ENCODE measurements at places on chromosomes 5 and 9. TPM values are rescaled to one million over a fixed set of nuclear protein-coding genes. Genes with fewer than 3 reads are reported as not detected.
A peak's percentile ranks its signal among the peaks of the same experiment; 100 is the strongest.

DNA sequence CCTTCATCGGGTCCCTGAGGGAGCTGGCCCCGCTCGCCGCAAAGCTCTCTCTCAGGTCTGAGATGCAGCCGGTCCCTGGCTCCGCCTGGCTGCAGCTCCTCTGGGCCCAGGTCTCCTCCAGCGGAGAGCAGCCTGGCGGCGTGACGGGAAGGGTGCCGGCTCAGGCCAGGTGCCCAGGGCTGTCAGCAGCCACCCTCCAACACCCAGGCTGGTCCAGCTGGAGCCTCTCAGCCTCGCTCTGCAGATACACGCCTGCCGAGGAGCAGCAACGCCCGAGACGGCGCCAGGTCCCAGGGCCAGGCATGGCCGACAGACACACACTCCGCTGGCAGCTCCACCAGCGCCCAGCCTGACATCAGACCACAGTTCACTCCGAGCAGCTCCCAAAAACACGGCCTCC is 25.6 kb downstream of the FAM163B start:
- H3K4me3 ChIP-seq = no peak overlapping the region
- H3K36me3 ChIP-seq = no peaks in the 10 kb centered on the region
- no peaks in the 10 kb centered on the region for H3K27me3 ChIP-seq
- H3K4me1 ChIP-seq = no peaks in the 10 kb centered on the region
- DNase-seq = no peak
- no peak overlapping the region for H3K27ac ChIP-seq

DNA sequence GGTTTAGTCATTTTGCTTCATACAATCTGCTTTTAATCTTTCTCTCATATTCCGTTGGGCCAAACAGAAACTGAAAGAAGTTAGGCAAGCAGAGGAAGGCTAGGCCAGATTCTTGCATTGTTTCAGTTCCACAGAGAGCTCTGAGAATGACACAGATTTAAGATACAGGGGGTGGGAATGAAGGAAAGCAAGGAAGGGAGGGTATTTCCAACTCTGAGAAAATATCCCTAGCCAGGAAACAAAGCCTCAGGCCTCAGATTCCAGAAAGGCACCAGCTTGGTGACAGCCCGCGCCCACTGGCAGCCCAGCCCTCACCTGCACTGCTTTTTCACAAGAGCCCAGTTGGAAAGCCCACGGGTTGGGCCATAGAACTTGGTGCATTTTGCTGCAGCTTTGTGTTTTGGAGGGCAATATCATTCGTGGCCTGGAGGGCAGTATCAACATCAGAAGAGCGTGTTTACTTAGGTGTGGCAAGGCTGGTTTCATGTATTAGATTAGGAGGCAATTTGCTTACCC is 63.5 kb downstream of the ENC1 start:
- H3K4me3 ChIP-seq = no peak overlapping the region
- H3K27me3 ChIP-seq = no peaks in the 10 kb centered on the region
- peak overlapping the region; percentile 59 for H3K27ac ChIP-seq
- no peaks in the 10 kb centered on the region for H3K36me3 ChIP-seq

DNA sequence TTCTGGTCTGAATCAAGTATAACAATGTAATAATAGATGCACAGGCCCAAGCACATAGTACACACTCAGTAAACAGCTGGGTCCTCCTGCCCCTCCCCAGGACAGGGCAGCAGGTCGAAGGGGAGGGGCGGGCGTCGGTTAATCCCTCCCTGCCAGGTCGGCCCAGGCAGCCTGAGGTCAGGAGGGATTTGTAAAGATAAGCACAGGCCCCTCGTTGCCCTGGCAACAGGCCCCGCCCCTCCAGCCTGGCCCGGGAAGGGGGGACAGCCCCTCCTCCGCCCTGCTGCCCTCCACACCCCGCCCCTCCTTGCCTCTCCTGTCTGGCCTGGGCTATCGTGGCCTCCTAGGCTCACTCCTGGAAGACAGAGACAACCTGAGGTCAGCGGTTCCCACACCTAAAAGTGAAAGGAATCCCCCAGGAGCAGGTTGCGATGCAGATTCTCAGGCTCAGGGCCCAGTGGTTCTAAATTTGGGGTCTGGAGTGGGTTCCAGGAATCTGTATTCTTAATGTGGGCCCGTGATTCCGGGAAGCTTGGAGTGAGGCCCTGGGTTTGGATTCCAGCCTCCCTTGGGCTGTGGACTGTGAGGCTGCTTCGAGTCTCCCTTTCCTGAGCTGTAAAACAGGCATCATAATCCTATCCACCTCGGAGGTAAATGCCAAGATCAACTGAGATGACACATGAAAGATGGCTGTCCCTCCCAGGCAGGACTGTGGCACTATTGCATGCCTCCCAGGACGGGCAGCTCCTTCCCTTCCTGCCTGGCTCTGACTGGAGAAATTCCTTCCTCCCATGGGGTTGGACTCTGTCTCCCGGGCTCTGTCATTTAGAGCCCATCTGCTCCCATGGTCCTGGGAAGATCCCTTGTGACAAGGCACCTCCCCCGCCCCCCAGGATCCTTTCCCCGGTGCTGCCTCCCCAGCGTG is 4.4 kb downstream of the CRB2 start:
- H3K4me3 ChIP-seq = no peak overlapping the region
- peak; percentile 57 for DNase-seq
- peaks cover 12% of the 10 kb centered on the region for H3K4me1 ChIP-seq
- no peaks in the 10 kb centered on the region for H3K36me3 ChIP-seq
- no peaks in the 10 kb centered on the region for H3K27me3 ChIP-seq

- H3K4me3 ChIP-seq = no peak overlapping the region
- no peak overlapping the region for H3K27ac ChIP-seq
- H3K27me3 ChIP-seq = no peaks in the 10 kb centered on the region
- H3K4me1 ChIP-seq = no peaks in the 10 kb centered on the region
- H3K36me3 ChIP-seq = peaks cover 2% of the 10 kb centered on the region
These were observed 22.3 kb downstream of the GALNT12 start for GRCh38 chr9:98829766-98830165.

DNA sequence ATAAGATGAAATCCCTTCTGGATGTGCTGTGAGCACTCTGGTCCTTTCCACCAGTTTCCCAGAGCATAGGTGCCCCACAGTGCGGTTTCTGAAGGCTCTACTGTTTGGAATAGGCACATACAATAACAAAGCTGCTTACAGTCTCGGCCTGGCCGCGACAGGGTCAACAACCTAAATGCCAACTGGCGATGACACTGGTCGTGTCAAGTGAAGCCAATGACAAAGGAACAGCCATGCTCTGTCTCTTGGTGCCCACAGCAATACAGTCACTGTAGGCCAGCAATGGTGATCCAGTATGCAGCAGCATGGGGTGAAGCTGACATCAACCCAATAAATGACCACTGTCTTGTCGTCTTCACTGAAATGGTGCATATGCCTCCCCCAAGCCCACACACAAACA is 47.8 kb upstream of the EQTN start:
- H3K4me3 ChIP-seq = no peak overlapping the region
- peaks cover 21% of the 10 kb centered on the region for H3K4me1 ChIP-seq
- no peak overlapping the region for H3K27ac ChIP-seq
- no peak for DNase-seq
- no peaks in the 10 kb centered on the region for H3K36me3 ChIP-seq

- H3K36me3 ChIP-seq = no peaks in the 10 kb centered on the region
- DNase-seq = no peak
- no peak overlapping the region for H3K27ac ChIP-seq
- H3K4me3 ChIP-seq = no peak overlapping the region
- peaks cover 9% of the 10 kb centered on the region for H3K4me1 ChIP-seq
- no peaks in the 10 kb centered on the region for H3K27me3 ChIP-seq
These were observed 64.0 kb downstream of the RNF130 start for GRCh38 chr5:180007582-180007981.

DNA sequence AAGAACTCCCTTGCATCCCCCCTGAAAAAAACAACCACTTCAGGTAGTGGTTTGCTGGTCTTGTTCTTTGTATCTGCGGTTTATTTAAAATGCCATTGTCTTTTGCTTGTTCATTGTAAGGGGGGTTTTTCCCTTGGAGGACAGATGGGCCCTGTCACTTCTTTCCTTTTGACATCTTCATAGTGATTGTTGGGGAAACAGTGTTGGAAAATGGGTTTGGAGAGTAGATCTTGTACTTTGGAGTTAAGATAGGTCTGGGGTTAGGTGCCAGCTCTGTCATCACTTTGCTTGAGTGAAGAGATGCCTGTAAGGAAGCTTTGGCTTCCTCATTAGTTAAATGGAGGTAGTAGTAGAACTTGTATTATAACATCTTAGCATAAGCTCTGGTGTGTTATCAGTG is 112.4 kb downstream of the KDM4C start:
- peaks cover 11% of the 10 kb centered on the region for H3K4me1 ChIP-seq
- no peaks in the 10 kb centered on the region for H3K27me3 ChIP-seq
- H3K4me3 ChIP-seq = no peak overlapping the region

DNA sequence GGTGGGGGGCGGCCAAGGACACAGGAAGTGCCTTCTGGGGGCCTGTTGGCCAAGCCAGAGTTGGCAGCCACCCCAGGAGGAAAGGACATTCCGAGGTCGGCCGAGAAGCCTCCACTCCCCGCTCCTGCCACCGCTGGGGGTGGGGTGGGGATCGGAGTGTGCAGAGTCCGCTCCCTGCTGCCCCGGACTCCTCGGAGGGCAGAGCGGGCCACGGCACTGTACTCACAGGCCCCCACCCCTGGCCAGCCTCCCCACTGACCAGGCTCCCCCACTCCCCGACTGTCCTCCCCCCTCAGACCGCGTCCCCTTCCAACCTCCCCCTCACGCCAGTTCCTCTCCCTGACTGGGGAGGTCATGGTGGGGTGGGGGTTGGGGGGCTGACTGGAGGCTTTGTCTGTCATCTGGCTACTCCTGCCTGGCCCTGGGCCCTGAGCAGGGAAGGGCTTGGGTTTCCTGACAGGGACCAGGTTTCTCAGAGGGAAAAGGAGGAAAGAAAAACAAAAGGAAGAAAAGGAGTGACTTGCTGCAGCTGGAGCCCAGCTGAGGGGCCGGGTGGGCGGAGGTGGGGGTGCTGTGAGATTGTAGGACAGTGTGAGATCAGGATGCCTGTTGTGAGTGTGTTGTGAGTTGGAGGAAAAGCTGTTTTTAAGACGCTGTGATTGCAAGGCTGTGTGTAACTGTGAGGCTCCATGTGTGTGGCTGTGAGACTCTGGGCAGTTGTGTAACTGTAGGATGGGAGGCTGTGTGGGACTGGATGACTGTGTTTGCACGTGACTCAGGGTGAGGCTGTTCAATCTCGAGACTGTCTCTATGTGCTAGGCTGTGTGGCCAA is 29.7 kb downstream of the CNTFR start:
- no peaks in the 10 kb centered on the region for H3K36me3 ChIP-seq
- no peak overlapping the region for H3K4me3 ChIP-seq
- H3K4me1 ChIP-seq = peaks cover 11% of the 10 kb centered on the region
- no peaks in the 10 kb centered on the region for H3K27me3 ChIP-seq
- no peak overlapping the region for H3K27ac ChIP-seq

DNA sequence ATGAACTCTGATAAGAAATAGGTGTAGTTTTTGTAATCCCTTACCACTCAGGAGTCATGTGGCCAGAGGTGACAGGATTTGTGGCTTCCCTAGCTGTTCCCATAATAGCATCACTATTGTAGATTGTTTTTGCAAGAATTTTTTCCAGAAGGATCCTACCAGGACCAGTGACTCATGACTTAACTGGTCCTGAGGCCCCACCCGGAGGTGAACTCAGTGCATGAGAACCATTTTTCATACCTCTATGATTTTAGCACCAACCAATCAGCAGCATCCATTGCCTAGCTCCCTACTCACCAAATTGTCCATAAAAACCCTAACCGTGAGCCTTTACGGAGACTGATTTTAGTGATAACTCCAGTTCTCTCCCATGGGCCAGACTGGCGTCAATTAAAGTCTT is 484.8 kb downstream of the PSAT1 start:
- H3K27ac ChIP-seq = no peak overlapping the region
- no peaks in the 10 kb centered on the region for H3K4me1 ChIP-seq
- no peaks in the 10 kb centered on the region for H3K27me3 ChIP-seq

GRCh38 chr9:114196117-114196516 is 40.8 kb downstream of the COL27A1 start:
- H3K27ac ChIP-seq = no peak overlapping the region
- H3K36me3 ChIP-seq = no peaks in the 10 kb centered on the region
- no peaks in the 10 kb centered on the region for H3K4me1 ChIP-seq
- H3K4me3 ChIP-seq = no peak overlapping the region
- no peak for DNase-seq

- H3K36me3 ChIP-seq = no peaks in the 10 kb centered on the region
- no peak overlapping the region for H3K4me3 ChIP-seq
- H3K27ac ChIP-seq = no peak overlapping the region
- no peak for DNase-seq
- no peaks in the 10 kb centered on the region for H3K27me3 ChIP-seq
These were observed 438.7 kb downstream of the NTRK2 start for GRCh38 chr9:85108229-85108628.

- peaks cover 24% of the 10 kb centered on the region for H3K4me1 ChIP-seq
- H3K36me3 ChIP-seq = no peaks in the 10 kb centered on the region
- H3K27me3 ChIP-seq = no peaks in the 10 kb centered on the region
- peak overlapping the region; percentile 82 for H3K27ac ChIP-seq
- no peak overlapping the region for H3K4me3 ChIP-seq
- DNase-seq = peak; percentile 91
These were observed 303.9 kb upstream of the DAP start for GRCh38 chr5:11064763-11065450.

- no peak overlapping the region for H3K27ac ChIP-seq
- DNase-seq = no peak
- peaks cover 10% of the 10 kb centered on the region for H3K4me1 ChIP-seq
- no peaks in the 10 kb centered on the region for H3K36me3 ChIP-seq
- H3K27me3 ChIP-seq = no peaks in the 10 kb centered on the region
These were observed 12.1 kb downstream of the JAK2 start for GRCh38 chr9:4997196-4997595.

- peaks cover 11% of the 10 kb centered on the region for H3K4me1 ChIP-seq
- H3K27me3 ChIP-seq = no peaks in the 10 kb centered on the region
- H3K27ac ChIP-seq = no peak overlapping the region
- no peaks in the 10 kb centered on the region for H3K36me3 ChIP-seq
These were observed 17.1 kb downstream of the IER5L start for GRCh38 chr9:129160712-129161533.

DNA sequence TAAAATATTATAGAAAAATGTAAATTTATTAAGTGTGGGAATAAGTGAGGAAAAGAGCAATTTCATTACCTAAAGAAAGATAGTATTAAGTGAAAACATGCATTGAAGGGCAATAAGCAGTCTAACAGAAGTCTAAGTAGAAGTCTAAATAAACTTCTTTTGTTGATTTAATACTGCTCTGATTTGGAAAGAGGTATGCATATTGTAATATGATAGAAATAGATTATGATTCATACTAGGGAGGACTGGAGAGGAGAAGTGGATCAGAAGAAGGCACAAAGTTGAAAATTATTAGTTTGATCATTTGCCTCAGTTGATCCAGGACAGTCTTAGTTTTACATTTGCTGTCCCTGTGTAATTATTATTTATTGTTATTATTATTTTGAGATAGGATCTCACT is 6.6 kb upstream of the ERBIN start:
- H3K4me3 ChIP-seq = no peak overlapping the region
- H3K36me3 ChIP-seq = no peaks in the 10 kb centered on the region
- DNase-seq = no peak
- peaks cover 8% of the 10 kb centered on the region for H3K4me1 ChIP-seq
- no peaks in the 10 kb centered on the region for H3K27me3 ChIP-seq
- no peak overlapping the region for H3K27ac ChIP-seq

- no peaks in the 10 kb centered on the region for H3K4me1 ChIP-seq
- no peaks in the 10 kb centered on the region for H3K36me3 ChIP-seq
- DNase-seq = no peak
- no peak overlapping the region for H3K27ac ChIP-seq
- H3K27me3 ChIP-seq = no peaks in the 10 kb centered on the region
These were observed 90.8 kb downstream of the MACROH2A1 start for GRCh38 chr5:135308245-135308644.

GRCh38 chr5:91272858-91273257 is 110.3 kb downstream of the ARRDC3 start:
- no peaks in the 10 kb centered on the region for H3K4me1 ChIP-seq
- no peak for DNase-seq
- no peaks in the 10 kb centered on the region for H3K27me3 ChIP-seq
- no peak overlapping the region for H3K4me3 ChIP-seq

CER1 gene
- total RNA-seq = 2.0 TPM

SLC6A18 gene
- total RNA-seq = not detected

UBLCP1 gene
- 13.2 TPM for total RNA-seq

CYLC2 gene
- not detected for total RNA-seq

RAPGEF6 gene
- 8.6 TPM for total RNA-seq

SPATA31D4 gene
- not detected for total RNA-seq

C5 gene
- 7.3 TPM for total RNA-seq
